ENCODE measurements at places on chromosomes 12 and 14. TPM values are rescaled to one million over a fixed set of nuclear protein-coding genes. Genes with fewer than 3 reads are reported as not detected.

The CCDC38 gene
- 0.08 TPM for total RNA-seq

The NOC4L gene
- total RNA-seq: 45.3 TPM

The MTHFD1 gene
- total RNA-seq: 237 TPM

The PDE6H gene
- total RNA-seq: not detected

The SPIC gene
- total RNA-seq: not detected
